ENCODE measurements at places on chromosomes 7 and 10. TPM values are rescaled to one million over a fixed set of nuclear protein-coding genes. Genes with fewer than 3 reads are reported as not detected.

The ZNF789 gene
- 4.8 TPM for total RNA-seq

The OR9A4 gene
- total RNA-seq: not detected

The CDK14 gene
- total RNA-seq: 39.7 TPM

The IFIT3 gene
- 15.5 TPM for total RNA-seq

The SPDYE1 gene
- not detected for total RNA-seq

The GRM3 gene
- not detected for total RNA-seq

The SUPV3L1 gene
- 33.9 TPM for total RNA-seq

The CNOT4 gene
- total RNA-seq: 5.6 TPM

The ITPRID1 gene
- not detected for total RNA-seq

The CACNB2 gene
- 0.19 TPM for total RNA-seq

The CAMK2G gene
- 22.8 TPM for total RNA-seq

The OAT gene
- 190 TPM for total RNA-seq

The CPED1 gene
- 52.1 TPM for total RNA-seq

The ZNF518A gene
- 9.6 TPM for total RNA-seq

The GIGYF1 gene
- 9.8 TPM for total RNA-seq

The OR9A2 gene
- not detected for total RNA-seq

The KAT6B gene
- total RNA-seq: 28.2 TPM

The DYNC1I1 gene
- 2.3 TPM for total RNA-seq

The ZSWIM8 gene
- total RNA-seq: 83.4 TPM

The OR2A1 gene
- total RNA-seq: under 0.01 TPM

The SAMD9L gene
- total RNA-seq: 28.8 TPM

The TFEC gene
- not detected for total RNA-seq

The SGPL1 gene
- total RNA-seq: 31.4 TPM

The DENND2A gene
- total RNA-seq: 0.96 TPM

The MALRD1 gene
- 0.28 TPM for total RNA-seq

The COL17A1 gene
- 1.2 TPM for total RNA-seq

The HOXA5 gene
- 0.85 TPM for total RNA-seq

The FGL2 gene
- total RNA-seq: 3.1 TPM

The PCGF5 gene
- total RNA-seq: 58.3 TPM

The CCNY gene
- total RNA-seq: 50.7 TPM

The TUBAL3 gene
- total RNA-seq: not detected

The GNAT3 gene
- total RNA-seq: 0.28 TPM

The PAX4 gene
- total RNA-seq: not detected

The SPDYE16 gene
- not detected for total RNA-seq

The ZNF365 gene
- total RNA-seq: 3.3 TPM

The OR2AE1 gene
- total RNA-seq: 0.28 TPM

All from regular cardiac myocyte (primary cell).